Stimulated activated CD4-positive, alpha-beta T cell treated with anti-CD3 and anti-CD28 coated beads, Interleukin-2, amount 100 ng/mL, for 24 hours (primary cell): ENCODE measurements at places on chromosomes 3 and 15.

DNA sequence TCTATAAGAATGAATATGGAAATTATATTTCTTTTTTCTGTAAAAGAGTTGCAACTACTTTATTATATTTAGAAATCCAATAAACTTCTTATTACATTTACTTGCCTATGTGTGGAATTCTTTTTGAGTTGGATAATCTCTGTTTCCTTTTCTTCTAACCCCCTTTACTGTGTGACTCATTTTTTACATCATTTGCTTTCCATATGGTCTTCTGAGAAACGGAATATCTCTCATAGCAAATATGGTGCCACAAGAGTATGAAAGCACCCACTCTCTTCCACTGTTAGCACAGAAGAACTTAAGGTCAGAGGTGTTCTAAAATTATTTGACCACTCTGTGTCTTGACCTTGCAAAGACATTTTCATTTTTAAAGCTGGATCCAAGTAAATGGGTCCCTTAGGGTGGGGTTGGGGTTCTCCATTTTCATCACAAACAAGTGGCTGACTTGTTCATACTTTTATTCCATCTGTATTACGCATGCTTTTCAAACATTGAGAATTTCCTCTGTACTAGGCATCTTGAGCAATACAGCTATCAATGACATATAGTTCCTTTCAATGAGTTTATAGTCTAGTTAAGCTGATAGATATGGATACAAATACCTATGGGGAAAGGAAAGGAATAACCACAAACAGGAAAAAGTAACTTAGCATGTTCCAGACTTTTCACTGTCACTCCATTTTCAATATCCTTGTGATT is 281.1 kb upstream of the TPRG1 start:
- DNase-seq = no peak

DNA sequence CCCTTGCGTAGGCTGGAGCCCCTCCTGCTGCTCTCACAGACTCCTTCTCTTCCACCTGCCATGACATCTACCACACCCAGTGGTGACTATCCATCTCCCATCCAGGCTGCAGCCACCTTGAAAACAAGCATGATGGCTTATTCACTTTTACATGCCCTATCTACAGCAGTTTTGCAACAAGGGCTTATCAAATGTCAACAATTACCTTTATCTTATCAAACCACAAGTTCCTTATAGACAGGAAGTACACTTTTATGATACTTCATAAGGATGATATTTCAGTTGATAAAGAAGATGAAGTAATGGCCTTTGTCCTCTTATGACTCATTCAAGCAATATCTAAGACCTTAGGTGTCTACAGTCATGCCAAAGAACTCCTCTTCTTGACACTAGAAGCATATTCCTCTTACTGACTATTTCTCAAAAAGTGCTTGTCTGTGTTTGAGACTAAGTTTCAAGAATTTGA is 125.3 kb upstream of the SPRED1 start:
- DNase-seq = no peak

DNA sequence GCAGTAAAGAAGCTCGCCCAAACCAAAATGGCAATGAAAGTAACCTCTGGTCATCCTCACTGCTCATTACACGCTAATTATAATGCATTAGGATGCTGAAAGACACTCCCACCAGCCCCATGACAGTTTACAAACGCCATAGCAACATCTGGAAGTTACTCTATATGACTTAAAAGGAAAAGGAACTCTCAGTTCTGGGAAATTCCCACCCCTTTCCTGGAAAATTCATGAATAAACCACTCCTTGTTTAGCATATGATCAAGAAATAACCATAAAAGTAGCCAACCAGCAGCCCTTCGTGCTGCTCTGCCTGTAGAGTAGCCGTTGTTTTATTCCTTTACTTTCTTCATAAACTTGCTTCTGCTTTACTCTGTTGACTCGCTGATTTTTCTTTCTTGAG is 164.6 kb downstream of the SMAD6 start:
- no peak for DNase-seq

GRCh38 chr15:77846986-77847385 is 214.3 kb upstream of the LINGO1 start:
- DNase-seq = no peak

DNA sequence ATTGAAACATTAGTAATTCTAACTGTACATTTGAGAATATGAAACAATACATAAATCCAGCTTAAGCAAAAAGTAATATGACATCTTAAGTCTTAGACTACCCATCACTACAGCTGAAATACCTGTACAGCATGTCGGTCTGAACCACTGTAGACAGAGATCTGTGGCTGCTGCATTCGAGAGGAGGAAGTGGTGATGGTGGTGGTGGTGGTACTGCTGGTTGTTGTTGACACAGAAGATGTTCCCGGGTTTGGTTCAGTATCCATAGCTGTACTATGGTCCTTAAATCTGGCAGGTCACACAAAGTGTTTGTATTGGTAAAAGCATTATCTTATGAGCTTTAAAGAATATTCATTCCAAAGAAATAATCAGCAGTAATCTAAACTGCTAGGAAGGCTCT is 2.9 kb downstream of the PHC3 start:
- DNase-seq = peak; percentile 30

DNA sequence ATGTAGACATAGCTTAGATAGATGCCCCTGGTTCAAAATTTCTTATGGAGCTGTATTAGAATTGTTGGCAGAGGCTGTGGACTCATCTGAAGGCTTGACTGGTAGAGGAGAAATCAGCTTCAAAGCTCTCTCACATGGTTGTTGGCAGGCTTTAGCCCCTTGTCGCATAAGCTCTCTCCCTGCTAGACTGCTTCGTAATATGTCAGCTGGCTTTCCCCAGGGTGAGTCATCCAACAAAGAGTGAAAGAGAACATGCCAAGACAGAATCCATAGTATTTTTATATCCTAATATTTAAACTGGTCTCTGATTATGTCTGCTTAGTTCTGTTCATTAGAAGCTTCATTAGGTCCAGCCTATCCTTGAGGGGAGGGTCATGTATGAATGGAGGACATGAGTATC is 427.4 kb upstream of the NAALADL2 start:
- DNase-seq = no peak

DNA sequence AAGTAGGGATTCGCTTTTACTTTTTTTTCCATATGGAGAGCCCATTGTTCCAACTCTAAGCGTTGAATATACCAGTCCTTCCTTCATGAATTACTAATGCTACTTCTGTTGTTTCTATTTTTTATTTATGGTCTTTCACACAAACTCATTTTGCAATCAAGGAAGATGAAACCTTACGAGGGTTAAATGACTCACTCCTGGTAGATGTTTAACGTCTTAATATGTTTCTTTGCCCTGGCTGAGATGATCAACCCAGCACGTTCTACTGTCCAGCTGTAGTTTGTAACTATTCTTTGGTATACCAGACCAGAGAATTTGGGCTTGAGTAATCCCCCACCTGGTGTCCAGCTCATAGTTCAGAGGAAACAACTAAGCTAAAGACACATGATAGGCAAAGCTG is 23.1 kb downstream of the CDCP1 start:
- no peak for DNase-seq

GRCh38 chr3:143287403-143287802 is 167.8 kb downstream of the CHST2 start:
- no peak for DNase-seq

GRCh38 chr15:89116404-89116803 is 28.1 kb downstream of the ABHD2 start:
- DNase-seq = no peak

GRCh38 chr3:2156244-2156847 is 57.7 kb downstream of the CNTN4 start:
- DNase-seq = peak; percentile 12

DNA sequence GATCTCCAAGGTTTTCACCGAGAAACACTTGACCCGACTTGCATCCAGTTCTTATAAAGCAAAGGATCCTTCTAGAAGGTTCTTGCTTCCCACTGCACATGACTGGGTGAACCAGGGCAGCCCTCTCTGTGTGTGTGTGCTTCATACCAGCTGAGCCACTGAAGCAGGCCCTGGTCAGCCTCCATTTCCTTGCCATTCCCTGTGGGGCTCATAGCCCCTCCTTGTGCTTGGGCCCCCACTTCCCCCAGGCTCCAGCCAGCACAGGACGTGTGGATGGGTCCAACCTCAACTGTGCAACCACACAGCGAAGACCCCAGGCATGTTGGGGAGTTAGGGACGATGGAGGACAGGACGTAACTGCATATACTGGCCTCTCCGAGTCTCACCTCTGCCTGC is 15.5 kb downstream of the KLF15 start:
- DNase-seq = no peak

DNA sequence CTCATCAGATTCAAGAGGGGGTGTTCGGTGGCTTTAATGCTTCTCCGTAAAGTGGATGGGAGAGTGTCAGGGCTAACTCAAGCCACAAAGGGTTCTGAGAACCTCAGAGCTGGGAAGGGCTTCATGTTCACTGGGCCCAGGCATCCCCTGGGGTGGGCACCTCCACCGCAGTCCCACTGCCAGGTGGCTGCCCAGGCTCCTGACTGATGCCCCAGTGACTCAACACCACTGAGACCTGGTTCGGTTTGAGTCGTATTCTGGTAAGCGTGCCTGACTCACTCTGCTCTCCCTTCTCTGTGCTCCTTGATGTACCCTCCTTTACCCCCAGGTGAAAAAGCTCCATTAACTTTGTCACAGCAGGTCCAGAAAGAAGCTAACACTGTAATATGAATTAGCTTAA is 304.6 kb downstream of the RPLP1 start:
- peak; percentile 73 for DNase-seq

DNA sequence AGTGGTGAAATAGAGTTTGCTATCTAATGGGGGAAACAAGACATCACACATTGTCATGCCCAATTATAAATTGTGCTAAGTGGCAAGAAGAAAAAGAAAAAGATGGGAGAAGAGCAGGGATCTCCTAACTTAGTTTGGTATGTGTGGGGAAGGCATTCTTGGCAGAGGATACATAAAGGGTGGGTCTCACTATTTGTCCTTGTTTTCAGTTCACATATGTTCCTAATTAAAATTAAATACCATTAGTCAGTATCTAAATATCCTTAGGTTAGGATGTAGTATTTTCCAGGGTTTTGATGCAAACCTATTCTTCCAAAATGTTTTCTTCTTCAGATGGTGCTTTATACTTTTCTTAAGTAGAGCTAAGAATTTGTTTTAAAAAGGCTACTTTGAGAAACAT is 173.7 kb downstream of the B3GALNT1 start:
- no peak for DNase-seq

- DNase-seq = no peak
Observed at GRCh38 chr15:80876348-80876674, 97.1 kb downstream of the CEMIP start.

DNA sequence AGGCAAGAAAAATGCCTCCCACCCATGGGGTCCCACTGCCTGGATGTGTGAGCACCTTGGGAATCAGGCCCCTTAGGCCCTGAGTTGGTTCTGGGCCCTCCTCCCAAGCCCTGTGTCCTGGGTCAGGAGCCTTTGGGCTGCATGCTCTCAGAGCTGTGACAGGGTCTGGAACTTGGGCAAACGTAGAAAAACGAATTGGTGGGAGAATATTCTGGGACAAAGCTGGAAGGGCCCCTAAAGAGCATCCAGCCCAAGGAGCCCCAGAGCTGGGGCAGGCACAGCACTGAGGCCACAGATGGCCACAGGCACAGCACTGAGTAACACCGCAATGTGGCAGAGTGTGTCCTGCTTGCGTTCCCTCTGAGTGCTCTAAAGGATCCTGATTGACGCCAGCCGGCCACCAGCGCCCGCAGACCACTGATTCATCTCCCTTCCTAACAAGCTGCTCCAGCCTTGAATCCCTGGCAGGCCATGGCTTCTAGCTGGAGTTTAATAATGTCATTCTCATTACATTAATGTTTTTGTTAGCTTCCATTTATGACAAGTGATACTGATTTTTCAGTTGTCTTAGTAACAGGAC is 18.6 kb upstream of the SEC13 start:
- DNase-seq = no peak

DNA sequence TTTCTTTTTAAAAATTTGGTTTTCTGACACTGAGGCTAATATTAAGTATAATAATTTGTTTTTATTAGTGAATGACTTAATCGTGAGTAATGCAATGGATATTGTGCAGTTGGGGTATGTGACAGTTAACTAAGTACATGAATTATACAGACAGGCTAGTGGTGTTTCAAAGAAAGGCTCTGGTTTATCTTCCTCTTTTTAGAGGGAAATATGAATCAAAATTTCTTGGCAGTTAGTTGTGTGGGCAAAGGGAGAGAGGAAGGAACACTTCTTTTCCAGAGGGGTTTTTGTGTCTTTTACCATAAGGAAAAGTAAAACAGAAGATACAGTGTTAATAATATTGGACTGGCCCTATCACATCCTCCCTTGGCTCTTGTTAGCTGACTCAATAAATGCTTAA is 2.7 kb downstream of the ZNF654 start:
- no peak for DNase-seq

DNA sequence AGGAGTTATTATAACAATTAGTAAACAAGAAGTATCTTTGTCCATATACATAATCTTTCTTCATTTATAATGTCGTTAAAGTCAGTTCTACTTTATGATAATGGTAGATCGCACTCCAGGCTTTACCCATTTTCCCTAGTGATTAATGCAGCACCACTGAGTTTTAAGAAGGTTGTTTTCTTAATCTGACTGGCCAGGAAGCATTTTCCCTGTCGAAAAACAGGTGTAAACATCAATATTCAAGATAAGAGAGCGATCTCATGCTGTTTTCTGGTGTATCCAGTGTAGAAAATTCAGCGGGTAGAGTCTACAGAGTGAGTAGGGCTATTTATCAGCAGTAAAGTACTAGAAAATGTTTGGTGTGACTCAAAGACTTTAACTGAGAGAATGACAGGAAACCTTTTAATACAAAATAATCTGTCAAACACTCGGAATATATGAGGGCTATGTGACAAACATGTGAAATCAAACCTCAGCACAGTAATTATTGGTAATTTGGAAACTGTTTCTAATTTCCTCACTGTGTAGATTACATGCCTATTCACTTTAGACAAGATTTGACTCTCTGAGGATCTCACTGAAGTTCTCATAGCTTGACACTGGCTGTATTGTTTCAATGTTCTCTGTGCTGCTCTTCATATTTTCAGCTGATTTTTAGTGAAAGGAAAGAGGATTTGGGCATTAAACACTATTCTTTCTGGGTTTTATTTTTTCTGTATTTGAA is 1013.2 kb downstream of the VGLL3 start:
- DNase-seq = no peak

DNA sequence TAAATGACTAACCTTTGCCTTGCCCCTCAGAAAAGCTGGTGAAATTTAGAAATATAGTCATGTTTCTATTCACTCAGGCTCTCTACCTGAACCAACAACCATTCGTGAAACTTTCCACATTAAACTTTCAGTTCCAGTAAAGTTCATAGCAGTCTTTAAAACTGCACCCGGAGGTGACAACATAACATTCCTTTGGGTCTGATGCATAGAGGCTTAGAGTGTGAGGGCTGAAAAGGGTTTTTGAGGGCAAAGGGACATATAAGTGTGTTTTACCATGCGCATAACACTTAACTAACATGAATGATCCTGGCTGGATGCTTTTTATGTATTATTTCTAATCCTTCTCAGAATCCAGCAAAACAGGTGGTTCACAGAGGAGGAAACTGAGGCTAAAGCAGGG is 471.7 kb upstream of the MCTP2 start:
- DNase-seq = no peak

- no peak for DNase-seq
Observed at GRCh38 chr3:60217156-60217911, 1033.9 kb downstream of the FHIT start.

- DNase-seq = no peak
Observed at GRCh38 chr15:39344662-39345141, 236.2 kb upstream of the THBS1 start.
